ENCODE measurements at places on chromosomes 11 and 22.
A peak's percentile ranks its signal among the peaks of the same experiment; 100 is the strongest.

DNA sequence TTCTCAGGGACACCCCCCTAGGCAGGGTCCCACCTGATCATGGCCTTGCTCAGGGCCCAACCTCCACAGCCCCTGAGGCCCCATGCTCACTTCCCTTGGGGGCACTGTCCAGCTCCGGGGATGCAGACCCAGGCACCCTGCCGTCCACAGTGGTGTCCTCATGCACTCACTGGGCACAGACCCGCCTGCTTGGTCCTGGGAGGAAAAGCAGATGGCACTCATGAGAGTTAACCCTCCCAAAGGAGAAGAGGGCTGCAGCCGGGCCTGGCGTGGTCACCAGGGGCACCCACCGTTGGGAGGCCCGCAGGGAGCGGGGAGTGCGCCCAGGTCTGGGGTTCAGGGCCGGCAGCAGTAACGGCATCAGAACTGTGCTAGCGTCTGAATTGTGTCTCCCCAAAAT, 1270.9 kb downstream of the BRD1 start:
- DNase-seq = no peak

DNA sequence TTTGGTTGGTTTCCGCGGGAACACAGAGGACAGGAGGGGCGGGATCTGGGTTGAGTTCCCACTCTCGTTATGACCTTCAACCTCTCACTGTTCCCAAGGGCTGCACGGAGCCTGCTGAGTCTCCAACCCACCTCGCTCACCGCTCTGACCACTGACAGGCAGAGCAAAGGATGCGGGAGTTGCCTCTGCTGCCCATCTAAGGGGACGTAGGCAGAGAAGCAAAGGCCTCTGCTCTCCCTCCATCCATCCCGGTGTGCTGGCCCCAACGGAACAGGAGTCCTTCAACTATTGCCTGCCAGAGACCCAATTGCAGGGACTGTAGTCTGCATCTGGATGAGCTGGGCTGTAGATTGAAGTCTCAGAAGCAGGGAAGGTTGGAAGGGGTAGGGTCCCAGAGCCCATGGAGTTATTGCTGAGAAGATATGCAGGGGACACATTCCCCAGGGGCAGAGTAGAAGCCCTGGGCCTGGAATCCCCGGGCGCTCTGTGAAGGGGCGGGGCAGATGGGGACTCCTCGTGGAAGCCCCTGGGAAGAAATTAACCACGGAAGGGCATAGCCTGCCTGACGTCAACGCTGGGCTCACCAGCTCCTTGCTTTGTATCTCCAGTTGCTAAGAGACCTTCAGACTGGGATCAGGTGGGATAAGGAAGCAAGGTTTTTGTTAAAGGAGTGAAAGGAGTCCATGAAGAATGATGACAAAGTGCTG, 12.7 kb upstream of the FXYD2 start:
- no peak for DNase-seq

GRCh38 chr22:49728570-49729271, 99.0 kb downstream of the BRD1 start:
- no peak for DNase-seq

GRCh38 chr22:39997939-39998726, 3.4 kb downstream of the FAM83F start:
- DNase-seq = no peak

GRCh38 chr22:38572065-38572464, 2.1 kb upstream of the DMC1 start:
- peak; percentile 49 for DNase-seq

- DNase-seq = no peak
Measured at GRCh38 chr22:50719814-50720300, 18.1 kb upstream of the ACR start.

- DNase-seq = peak; percentile 43
Measured at GRCh38 chr22:18156878-18157713, 7.1 kb downstream of the USP18 start.

DNA sequence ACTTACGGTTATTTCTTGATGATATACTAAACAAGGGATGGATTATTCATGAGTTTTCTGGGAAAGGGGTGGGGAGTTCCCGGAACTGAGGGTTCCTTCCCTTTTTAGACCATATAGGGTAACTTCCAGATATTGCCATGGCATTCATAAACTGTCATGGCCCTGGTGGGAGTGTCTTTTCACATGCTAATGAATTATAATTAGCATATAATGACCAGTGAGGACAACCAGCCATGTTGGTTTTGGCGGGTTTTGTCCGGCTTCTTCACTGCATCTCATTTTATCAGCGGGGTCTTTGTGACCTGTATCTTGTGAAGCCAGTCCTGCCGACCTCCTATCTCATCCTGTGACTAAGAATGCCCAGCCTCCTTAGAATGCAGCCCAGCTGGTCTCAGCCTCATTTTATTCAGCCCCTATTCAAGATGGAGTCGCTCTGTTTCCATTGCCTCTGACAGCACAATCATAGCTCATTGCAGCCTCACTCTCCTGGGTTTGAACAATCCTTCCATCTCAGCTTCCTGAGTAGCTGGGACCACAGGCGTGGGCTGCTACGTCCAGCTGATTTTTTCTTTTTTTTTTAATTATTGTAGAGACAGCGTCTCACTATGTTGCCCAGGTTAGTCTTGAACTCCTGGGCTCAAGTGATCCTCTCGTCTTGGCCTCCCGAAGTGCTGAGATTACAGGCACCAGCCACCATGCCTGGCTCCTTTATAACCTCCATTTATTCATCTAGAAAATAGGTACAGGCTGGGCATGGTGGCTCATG, 52.6 kb upstream of the EMID1 start:
- DNase-seq = no peak

GRCh38 chr11:44670794-44671193, 56.0 kb upstream of the TSPAN18 start:
- DNase-seq = no peak

- DNase-seq = peak; percentile 71
Measured at GRCh38 chr11:64856382-64857227, 12.2 kb upstream of the CDC42BPG start.

GRCh38 chr11:13721760-13722159, 53.3 kb downstream of the FAR1 start:
- no peak for DNase-seq

DNA sequence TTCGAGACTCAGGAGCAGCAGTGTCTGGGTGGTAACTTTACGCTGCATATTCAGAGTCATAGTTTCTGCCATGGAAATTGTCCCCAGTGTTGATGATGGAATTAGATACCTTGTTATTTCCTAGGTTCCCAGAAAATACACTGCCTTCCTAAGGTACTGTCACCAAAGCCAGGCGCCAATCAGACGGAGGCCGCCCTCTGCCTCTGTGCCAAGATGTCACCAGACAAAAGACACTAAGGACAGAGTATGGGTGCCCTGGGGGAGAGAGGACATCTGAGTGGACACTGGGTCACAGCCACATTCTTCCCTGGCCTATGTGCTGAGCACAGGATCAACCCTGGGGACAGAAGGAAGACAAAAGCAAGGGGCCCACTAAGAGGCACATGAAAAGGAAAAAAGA, 11.2 kb downstream of the PLA2G6 start:
- no peak for DNase-seq

- peak; percentile 65 for DNase-seq
Measured at GRCh38 chr11:124586238-124586860, 16.6 kb downstream of the OR8A1 start.

- no peak for DNase-seq
Measured at GRCh38 chr11:101456812-101457211, 127.0 kb downstream of the TRPC6 start.

- DNase-seq = no peak
Measured at GRCh38 chr22:36334821-36335603, 52.8 kb downstream of the MYH9 start.

- DNase-seq = peak; percentile 15
Measured at GRCh38 chr11:6357222-6357621, 33.1 kb upstream of the SMPD1 start.

DNA sequence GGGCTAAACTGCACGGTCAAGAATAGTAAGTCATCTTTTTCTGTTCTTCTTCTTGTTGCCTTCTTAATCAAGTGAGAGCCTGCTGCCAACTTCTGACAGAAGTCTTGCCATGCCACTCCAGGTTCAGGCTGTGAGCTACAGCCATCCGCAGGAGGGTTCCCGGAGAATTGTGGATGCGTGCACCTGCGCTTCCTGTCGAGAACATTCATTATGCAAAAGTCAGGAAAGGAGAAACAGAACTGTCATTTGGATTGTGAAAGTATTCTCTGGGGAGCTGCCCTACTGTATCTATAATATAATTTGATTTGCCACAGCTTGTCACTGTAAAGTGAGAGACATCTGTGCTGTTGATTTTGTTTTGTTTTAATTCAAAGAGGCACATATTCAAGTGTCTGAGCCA, 12.3 kb downstream of the IL17RA start:
- no peak for DNase-seq

DNA sequence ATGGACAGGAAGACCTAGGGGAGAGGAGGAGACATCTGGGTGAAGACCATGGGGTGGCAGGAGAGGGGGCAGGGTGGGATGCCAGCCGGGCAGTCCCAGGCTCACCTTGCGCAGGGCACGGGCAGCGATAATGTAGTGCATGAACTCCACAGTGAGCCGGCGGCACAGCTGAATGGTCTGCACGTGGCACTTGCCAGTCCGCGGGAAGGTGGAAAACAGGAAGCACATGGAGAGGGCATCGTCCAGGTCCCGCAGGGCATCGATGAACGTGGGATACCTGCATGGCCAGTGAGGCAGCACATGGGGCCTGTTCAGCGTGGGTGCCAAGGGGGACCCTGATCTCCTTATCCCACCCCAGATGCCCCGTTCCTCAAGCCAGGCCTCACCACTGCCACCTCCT, 7.3 kb downstream of the PES1 start:
- DNase-seq = no peak

DNA sequence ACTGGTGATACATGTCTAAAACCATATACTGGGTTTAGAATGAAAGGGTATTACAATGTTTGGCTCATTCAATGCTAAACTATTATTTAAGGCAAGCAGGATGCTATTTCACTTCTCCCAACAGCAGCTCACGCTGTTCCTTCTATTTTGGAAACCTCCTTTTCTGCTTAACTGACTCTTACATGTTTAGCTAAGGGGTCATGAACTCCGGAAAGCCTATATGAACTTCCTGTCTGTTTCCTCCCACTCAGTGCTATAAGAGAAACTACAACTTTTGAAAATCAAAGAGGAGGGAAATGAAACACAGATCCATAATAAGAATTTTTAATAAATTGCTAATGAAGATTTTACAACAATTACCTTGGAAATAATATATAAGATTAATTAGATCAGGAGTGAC, 30.9 kb downstream of the SLC36A4 start:
- DNase-seq = peak; percentile 5

DNA sequence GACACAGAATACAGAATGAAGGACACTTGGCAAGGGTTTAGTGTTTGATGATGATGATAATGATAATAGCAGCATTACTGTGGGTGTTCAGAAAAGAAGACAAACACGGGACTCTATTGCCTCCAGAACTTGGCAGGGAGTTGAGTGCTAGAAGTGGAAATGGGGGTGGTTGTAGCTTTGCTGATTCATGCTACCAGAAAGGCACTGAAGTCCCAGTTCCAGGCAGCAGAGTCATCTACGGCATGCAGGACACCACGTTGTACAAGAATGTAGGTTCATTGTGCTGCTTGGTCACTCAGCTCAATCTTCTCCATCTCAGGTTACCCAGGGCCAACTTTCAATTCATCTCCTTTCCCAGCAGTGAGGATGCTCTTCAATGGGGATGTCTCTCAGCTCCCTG, 115.7 kb downstream of the NTM start:
- DNase-seq = no peak

- no peak for DNase-seq
Measured at GRCh38 chr11:35160902-35161597, 22.1 kb downstream of the CD44 start.

- DNase-seq = no peak
Measured at GRCh38 chr11:2849994-2850770, 35.4 kb downstream of the CDKN1C start.

GRCh38 chr11:125379565-125379964, 116.5 kb downstream of the FEZ1 start:
- DNase-seq = no peak

DNA sequence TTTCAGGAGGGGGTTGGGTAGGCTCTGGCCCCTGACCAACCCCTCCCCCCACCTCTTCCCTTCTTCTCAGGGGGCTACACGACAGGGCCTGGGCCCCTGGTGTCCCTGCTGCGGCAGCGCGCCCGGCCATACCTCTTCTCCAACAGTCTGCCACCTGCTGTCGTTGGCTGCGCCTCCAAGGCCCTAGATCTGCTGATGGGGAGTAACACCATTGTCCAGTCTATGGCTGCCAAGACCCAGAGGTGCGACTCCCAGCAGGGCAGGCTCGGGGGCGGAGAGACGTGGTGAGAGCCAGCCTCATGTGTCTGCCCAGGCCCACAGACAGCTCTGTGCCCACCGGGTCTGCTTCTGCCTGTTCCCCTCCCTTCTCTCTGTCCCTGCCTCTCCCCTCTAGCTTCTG, 7.6 kb upstream of the GALR3 start:
- DNase-seq = no peak

- DNase-seq = no peak
Measured at GRCh38 chr11:47667555-47667954, 25.2 kb upstream of the MTCH2 start.

DNA sequence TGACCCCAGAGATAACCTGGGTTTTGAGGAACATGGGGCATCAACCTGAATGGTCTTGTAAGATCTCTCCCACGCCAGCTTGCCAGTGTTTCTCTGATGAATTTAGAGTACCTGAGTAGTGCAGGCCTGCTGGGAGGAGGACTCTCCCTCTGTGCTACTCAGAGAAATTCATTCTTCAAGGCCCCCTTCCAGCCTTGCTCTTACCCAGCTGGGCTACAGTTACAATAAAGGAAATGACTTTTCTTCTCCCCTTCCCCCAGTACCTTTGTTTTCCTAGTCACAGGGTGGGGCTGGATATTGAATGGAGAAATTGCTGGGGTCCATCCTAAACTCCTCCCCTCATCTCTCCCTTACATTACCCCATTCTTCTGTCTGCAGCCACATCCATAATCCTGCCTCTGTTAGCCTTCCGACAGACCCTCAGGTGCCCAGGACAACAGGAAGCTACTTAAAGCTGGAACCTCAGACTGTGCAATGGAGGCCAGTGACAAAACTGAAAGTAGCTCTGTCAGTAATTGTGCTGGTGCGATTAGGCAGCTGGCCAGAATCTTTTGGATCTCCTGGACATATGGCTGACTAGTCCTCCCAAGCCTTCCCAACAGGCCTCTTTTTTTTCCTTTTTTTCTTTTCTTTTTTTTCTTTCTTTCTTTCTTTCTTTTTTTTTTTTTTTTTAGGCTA, 17.4 kb downstream of the LIMK2 start:
- peak; percentile 65 for DNase-seq

GRCh38 chr11:19555266-19555665, 157.4 kb upstream of the NAV2 start:
- DNase-seq = no peak

GRCh38 chr11:118148856-118149255, 3.8 kb downstream of the SCN4B start:
- DNase-seq = no peak

GRCh38 chr11:109708184-109708583, 286.2 kb downstream of the C11orf87 start:
- no peak for DNase-seq

- DNase-seq = no peak
Measured at GRCh38 chr22:40417041-40417440, 46.6 kb downstream of the SGSM3 start.

DNA sequence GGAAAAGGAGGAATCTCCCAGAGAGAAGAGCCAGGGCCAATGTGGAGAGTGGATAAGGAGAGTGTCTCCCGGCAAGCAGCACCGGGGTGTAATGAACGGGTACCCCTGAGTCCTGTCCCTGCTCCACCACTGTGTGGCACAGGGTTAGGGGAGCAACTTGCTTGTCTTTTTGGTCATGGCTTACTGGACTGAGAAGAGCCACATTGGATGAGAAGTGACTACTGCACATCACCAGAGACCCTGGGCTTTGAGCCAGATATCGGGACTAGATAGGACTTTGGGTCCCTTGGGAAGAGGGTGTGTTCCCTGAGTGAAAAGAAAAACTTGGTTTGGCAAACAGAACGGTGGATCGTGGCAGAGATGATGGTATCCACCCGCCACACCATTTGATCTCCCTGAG, 24.6 kb downstream of the SDHAF2 start:
- DNase-seq = no peak

Data from GM12865 (cell line).